ENCODE measurements at places on chromosomes 7 and 10.

GRCh38 chr10:116470768-116471415, 43.2 kb downstream of the PNLIPRP3 start:
- peak; percentile 1 for DNase-seq

- no peak for DNase-seq
These were observed 10.4 kb downstream of the RALA start for GRCh38 chr7:39633563-39634477.

- no peak for DNase-seq
These were observed 63.5 kb downstream of the LGI1 start for GRCh38 chr10:93821051-93821772.

DNA sequence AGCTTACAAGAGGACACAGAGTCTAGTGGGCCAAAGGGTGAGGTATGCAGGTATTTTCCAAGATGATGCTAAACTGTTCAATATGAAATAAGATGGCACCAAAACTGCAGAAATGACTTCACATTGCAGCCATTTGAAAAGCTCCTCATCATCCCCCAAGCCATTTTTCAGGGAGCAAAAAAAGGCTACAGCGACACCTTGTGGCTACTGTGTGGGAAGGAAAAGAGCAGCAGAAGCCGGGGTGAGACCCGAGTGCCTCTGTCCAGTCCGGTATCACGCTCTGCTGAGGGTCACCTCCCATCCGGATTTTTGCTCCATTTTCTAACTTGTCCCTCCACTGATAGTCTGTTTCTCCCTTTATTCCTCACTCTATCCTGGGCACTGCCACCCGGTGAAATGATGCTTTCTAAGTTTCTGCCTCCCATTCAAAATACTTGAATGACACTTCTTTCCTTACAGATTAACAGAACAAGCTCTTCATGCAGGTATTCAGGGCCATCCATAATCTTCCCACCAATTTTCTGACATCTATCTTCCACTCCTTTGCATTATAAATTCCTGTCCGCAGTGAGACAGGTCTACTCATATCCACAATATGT, 220.2 kb downstream of the DGKI start:
- DNase-seq: peak; percentile 58

GRCh38 chr7:50695026-50695425, 87.7 kb downstream of the GRB10 start:
- DNase-seq: no peak

GRCh38 chr10:106571192-106571946, 593.1 kb downstream of the SORCS1 start:
- peak; percentile 11 for DNase-seq

DNA sequence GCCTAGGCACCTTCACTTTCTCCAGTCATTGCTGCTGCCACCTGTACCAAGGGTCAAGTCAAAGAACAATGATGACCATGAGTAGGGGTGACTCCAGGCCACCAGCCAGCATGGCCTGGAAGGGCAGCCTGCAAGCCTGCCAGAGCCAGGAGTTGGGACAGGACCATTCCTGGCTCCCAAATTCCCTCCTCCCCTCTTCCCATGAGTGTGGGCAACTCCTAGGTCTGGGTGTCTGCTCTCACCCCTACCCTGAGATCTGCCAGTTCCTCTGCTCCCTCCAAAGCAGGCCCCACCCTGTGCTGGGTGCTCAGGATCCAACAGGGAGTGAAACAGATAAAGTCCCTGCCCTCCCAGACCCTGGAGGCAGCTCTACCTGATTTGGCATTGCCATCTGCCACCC, 125.8 kb upstream of the NANOS1 start:
- no peak for DNase-seq

DNA sequence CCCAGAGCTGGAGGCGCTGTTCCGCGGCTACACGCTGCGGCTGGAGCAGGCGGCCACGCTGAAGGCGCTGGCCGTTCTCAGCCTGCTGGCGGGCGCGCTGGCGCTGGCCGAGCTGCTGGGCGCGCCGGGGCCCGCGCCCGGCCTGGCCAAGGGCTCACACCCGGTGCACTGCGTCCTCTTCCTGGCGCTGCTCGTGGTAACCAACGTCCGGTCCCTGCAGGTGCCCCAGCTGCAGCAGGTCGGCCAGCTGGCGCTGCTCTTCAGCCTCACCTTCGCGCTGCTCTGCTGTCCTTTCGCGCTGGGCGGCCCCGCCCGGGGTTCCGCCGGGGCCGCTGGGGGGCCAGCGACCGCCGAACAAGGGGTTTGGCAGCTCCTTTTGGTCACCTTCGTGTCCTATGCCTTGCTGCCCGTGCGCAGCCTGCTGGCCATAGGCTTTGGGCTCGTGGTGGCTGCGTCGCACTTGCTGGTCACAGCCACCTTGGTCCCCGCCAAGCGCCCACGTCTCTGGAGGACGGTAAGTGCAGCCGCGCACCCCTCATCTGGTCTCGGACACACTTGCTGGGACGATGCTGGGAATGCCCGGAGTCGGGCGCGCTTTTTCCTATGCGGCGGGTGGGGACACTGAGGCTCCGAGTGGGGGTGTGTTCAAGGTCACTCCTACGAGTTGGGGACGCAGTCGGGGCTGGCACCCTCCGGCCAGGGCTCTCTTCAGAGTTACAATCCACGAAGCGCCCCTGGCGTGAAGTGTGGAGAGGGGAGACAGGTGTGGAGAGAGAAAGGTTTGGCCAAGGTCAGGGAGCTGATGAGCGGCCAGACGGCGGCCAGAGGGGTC, 717 bp downstream of the ADCY1 start:
- DNase-seq: peak; percentile 14

DNA sequence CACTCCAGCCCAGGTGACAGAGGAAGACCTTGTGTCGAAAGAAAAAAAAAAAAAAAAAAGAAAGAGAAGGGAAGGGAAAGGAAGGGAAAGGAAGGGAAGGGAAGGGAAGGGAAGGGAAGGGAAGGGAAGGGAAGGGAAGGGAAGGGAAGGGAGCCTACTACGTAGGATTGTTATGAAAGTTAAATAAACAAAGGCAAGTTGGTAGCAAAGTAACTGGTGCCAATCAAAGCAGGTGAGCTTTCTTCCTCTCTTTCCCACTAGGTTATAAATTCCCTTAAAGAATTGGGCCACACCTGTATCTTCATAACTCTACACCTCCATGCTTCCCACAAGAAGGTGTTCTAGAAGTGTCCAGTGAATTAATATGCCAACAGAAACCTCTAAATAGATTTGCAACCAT, 96.3 kb upstream of the AFAP1L2 start:
- no peak for DNase-seq

- DNase-seq: peak; percentile 40
These were observed 58.3 kb upstream of the EGFR start for GRCh38 chr7:54960517-54960916.

DNA sequence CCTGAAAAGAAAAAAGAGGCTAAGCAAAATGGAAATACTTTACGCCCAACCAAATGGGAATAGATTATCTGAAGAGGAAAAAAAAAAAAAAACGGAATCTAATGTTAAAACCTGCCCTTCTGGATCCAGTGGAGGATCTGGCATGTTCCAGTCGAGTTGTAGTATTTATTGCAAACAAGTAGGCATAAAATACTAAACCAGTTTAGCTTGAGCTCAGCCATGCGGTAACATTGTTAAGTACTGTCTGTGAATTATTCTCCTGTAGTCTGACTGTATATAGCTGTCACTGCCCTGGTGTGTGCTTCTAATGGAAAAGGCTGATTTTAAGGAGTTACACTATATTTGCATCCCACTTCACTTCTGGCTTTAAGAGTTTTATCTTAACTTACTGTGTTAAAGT, 40.3 kb downstream of the CELF2 start:
- DNase-seq: no peak

DNA sequence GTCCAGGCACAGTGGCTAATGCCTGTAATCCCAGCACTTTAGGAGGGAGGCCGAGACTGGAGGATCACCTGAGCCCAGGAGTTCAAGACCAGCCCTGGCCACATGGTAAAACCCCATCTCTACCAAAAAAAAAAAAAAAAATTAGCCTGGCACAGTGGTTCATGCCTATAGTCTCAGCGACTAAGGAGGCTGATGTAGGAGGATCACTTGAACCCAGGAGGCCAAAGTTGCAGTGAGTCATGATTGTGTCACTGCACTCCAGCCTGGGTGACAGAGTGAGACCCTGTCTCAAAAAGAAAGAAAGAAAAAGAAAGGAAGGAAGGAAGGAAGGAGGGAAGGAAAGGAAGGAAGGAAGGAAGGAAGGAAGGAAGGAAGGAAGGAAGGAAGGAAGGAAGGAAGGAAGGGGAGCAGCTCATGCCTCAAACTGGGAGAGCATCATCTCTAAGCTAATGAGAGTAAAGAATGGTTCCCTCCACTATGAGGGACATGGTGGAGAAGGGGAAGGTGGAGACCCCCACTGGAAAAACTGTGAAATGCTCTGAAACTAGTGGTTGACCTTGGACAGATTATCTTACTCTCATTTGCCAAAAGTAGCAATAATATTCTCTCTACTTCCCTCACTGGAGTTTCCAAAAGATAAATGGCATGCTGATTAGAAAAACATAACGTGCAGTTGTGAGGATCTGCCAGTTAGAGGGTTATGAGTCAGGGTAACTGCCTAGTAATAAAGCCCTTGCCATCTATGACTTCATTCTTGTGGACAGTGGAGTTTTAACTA, 16.8 kb downstream of the GIMAP5 start:
- no peak for DNase-seq

DNA sequence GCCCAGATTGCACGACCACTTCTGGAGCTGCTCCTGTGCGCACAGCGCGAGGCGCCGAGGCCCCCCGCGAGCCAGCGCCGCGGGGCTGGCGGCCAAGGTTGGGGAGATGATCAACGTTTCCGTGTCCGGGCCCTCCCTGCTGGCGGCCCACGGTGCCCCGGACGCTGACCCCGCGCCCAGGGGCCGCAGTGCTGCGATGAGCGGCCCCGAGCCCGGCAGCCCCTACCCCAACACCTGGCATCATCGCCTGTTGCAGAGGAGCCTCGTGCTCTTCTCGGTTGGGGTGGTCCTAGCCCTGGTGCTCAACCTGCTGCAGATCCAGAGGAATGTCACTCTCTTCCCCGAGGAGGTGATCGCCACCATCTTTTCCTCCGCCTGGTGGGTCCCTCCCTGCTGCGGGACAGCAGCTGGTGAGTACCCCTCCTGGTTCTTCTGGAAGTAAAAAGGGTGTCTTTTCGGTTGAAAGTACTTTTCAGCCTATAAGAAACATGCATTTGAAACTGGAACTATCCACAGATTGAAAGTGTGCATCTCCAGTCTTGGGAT, 683 bp downstream of the INSIG1 start:
- no peak for DNase-seq

- no peak for DNase-seq
These were observed 84.7 kb downstream of the ARL5B start for GRCh38 chr10:18743926-18744325.

DNA sequence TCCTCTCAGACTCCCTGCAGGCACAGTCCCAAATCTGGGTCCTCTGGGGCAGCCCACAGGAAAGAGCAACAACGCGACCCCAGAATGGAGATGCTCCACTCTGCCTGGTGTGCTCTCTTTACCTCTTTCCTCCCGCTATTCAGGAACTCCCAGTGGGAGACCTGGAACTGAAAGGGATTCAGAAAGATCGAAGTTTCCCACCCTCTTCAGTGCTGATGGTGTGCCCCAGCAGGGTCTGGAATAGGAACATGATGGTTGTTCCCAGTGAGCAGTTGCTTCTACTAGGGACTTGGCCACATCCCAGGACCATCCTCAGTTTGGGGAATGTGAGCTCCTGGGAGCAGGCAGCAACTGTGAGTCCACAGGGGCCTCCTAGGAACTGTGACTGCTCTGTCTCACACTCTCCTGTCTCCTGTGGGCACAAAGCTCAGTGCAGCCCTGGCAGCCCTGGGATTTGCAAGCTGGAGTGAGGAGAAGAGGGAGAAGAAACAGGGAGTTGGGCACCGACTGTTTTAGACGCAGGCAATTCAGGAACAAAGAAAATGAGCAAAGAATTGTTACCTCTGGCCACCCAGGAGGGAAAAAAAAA, 17.9 kb downstream of the OR6V1 start:
- no peak for DNase-seq

DNA sequence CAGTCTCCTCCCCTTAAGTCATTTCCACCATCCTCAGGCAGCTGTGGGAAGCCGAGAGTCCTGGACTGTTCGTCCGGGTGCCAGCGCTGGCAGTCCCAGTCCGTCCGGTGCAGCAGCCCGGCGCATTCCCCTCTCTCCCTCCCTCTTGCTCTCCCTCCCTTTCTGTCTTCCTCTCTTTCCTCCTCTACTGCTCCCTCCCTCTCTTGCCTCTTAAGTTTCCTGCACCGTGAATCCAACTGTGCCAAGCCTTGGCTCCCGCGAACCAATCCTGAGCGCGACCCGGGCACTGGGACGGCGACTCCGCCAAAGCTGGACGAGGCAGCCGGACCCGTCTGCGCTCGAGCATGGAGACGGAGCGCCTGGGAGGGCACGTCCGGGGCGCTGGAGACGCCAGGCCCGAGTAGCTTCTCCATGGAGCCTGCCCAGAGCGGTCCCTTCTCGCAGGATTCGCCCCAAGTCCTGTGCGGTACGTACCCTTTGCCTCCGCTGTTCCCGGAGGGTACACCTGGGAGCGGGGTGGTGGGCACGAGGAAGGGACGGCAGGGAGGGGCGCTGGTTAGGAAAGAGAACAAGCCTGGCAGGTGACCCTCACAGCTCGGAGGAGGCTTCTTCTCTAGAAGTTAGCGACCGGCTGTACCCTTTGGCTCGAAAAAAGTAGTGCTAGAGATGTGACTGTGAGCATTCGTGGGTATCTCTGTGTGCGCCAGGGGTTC, 1.0 kb downstream of the NXPH1 start:
- DNase-seq: no peak

DNA sequence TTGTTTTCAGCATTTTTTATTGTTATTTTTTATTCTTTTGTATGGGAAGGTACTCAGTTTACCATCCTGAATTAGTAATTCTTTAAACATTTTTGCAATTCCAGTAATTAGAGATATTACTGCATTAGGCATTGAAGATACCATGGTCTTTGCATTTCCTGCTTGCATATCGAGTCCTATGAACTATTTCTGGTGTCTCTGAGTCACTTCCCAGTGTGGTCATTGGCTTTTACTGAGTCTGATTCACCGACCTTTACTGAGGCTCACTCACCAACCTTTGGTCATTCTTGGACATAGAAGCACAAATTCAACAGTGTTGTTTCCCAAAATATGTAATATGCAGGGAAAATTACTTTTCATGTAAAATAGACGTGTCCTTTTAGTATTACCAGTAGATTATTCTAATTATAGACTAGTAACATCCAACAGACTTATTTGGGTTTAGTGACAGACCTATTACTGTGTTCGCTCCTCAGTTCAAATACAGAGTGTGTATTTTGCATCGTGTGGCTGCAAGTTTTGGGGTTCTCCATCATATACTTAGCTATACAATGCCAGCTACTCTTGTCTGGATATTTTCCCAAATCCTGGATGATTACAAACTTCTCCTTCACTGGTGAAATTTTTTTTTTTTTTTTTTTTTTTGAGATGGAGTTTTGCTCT, 180.7 kb upstream of the PRSS1 start:
- peak; percentile 88 for DNase-seq

DNA sequence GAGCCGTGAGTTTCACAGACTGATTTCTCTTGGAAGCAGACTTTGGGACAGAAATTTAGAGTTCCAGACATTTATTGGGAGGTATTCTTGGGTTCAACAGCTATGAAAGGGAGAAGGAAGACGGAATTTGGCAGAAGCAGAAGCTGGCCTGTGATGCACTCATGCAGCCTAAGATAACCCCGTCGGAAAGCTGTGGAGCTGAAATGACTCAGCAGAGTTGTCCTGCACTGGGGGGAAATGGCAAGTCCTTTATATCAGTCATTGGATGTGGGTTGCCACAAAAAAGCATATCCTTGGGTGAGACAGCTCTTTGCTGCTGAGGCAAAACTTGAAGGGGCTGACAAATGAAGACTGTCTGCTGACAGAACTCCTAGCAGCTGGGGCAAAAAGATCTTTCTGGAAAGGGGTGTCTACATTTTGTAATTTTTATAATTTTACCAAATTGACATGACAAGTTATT, 11.5 kb upstream of the MICU1 start:
- DNase-seq: peak; percentile 61

- no peak for DNase-seq
These were observed 48.4 kb downstream of the HGF start for GRCh38 chr7:81721437-81721836.
